H9 (cell line): ENCODE measurements at places on chromosomes 7 and 10. TPM values are rescaled to one million over a fixed set of nuclear protein-coding genes. Genes with fewer than 3 reads are reported as not detected.

DNA sequence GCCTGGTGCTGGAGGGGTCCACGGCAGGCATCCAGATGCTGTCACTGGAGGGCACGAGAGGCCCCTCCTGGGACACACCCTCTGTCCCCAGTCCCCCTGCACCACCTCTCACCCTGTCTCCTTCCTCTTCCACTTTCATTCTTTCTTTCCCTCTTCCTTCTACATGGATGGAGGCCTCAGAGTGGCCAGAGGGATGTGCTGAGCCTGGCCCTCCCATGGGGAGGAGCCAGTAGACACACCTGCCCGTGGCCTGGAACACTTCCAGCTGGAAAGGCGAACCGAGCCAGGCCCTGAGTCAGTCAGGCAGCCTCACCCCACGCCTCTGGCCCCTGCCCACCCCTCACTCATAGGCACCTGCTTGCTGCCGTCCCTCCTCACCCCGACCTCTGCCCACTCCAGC lies 55.9 kb upstream of the MXI1 start:
- no peak for DNase-seq
- no peak overlapping the region for H3K4me3 ChIP-seq
- no peaks in the 10 kb centered on the region; the same call in 1 of the 2 replicates for H3K4me1 ChIP-seq
- no peaks in the 10 kb centered on the region; the same call in 1 of the 2 replicates for H3K27me3 ChIP-seq

- H3K36me3 ChIP-seq = peaks cover 54% of the 10 kb centered on the region
- H3K4me3 ChIP-seq = no peak overlapping the region
- H3K27ac ChIP-seq = no peak overlapping the region
Observed at GRCh38 chr7:158633055-158633956, 45.7 kb upstream of the PTPRN2 start.

DNA sequence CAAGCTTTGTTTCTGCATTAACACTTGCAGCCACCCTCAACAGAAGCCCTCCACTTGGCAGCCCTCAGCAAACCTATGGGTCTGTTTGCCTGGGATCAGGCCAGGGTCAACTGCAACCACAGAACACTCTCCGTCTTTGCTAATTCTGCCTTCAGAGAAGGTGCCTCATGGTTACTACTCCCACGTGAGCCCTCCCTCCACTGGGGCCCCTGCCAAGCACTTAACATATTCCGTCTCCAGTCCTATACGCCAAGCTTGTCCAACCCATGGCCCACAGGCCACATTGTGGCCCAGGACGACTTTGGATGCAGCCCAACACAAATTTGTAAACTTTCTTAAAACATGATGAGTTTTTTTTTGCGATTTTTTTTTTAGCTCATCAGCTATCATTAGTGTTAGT lies 54.7 kb downstream of the HSPA12A start:
- H3K27me3 ChIP-seq = no peaks in the 10 kb centered on the region
- peaks cover 4% of the 10 kb centered on the region; the same call in 1 of the 2 replicates for H3K4me1 ChIP-seq
- H3K27ac ChIP-seq = no peak overlapping the region
- no peak overlapping the region for H3K4me3 ChIP-seq
- no peaks in the 10 kb centered on the region for H3K36me3 ChIP-seq

GRCh38 chr10:75399461-75400162 lies 2.0 kb downstream of the ZNF503 start:
- H3K4me1 ChIP-seq = no peaks in the 10 kb centered on the region; the same call in none of the 2 replicates
- no peaks in the 10 kb centered on the region for H3K36me3 ChIP-seq
- no peak overlapping the region for H3K27ac ChIP-seq
- peaks cover 71% of the 10 kb centered on the region for H3K27me3 ChIP-seq
- no peak overlapping the region; the same call in none of the 2 replicates for H3K4me3 ChIP-seq

DNA sequence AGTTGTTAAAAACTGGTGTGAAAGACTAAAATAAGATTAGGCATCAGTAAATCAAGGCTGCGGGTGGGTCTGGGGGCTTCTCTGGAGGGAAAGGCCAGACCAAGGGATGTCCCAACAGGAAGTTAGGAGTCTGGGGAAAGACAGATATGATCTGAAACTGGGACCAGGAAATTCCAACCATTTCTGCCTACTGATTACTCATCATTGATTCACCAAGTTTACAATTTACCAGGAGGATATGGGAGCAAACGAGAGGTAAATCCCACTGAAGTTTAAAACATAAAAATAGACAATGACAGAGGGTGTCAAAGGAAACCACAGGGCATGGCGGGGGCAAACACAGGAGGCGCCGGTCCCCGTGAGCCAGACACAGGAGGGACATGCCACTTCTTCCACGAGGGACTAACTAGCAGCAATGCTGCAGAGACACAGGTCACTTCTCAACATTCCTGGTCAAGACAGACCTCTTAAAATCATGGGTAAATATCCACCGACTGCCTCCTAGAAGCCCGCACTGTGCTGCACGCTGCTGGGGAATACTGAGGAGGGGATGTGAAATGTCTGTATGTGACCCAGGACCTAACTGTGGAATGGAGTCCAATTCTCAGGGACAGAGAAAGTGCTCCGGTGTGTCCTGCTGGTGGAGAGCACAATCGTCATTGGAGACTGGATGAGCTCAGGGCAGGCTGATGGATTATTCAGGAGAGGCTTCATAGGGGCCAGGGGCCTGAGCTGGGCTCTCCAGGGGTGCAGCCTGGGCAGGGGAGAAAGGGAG lies 153.4 kb upstream of the KLF14 start:
- H3K27me3 ChIP-seq = no peaks in the 10 kb centered on the region
- DNase-seq = no peak
- no peaks in the 10 kb centered on the region for H3K4me1 ChIP-seq
- H3K27ac ChIP-seq = no peak overlapping the region
- H3K4me3 ChIP-seq = no peak overlapping the region
- no peaks in the 10 kb centered on the region; the same call in 1 of the 2 replicates for H3K36me3 ChIP-seq

Gene CPA2
- 0.29 TPM in 1 of 2 replicates, not detected in the other for total RNA-seq

GRCh38 chr10:109219935-109220605 lies 703.2 kb downstream of the XPNPEP1 start:
- DNase-seq = no peak
- H3K27me3 ChIP-seq = no peaks in the 10 kb centered on the region; the same call in 1 of the 2 replicates
- H3K27ac ChIP-seq = no peak overlapping the region
- peaks cover 6% of the 10 kb centered on the region for H3K36me3 ChIP-seq
- H3K4me1 ChIP-seq = no peaks in the 10 kb centered on the region

DNA sequence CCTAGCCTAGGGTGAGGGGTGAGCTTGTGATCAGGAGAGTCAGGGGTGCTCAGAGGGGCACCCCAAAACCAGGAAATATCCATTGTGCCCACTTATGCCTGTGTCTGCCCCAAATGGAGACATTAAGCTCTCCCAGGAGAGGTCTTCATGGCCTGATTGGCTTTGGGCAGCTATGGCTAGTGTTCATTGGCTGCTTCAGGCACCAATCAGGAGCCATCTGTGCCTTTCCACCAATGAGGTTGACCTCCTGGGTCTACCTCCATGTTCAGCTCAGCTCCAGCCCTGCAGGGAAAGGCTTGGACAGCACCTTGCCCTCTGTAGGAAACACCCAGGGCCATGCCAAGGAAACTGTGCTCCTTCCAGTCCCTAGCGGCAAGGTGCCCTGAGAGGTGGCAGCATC lies 23.9 kb upstream of the HSPB1 start:
- no peak overlapping the region for H3K27ac ChIP-seq
- DNase-seq = peak; percentile 63
- no peak overlapping the region for H3K4me3 ChIP-seq
- no peaks in the 10 kb centered on the region; the same call in 1 of the 2 replicates for H3K4me1 ChIP-seq
- peaks cover 1% of the 10 kb centered on the region; the same call in 1 of the 3 replicates for H3K36me3 ChIP-seq

GRCh38 chr10:19719284-19719683 lies 96.9 kb upstream of the PLXDC2 start:
- H3K36me3 ChIP-seq = peaks cover 3% of the 10 kb centered on the region
- no peak overlapping the region for H3K27ac ChIP-seq
- no peaks in the 10 kb centered on the region for H3K27me3 ChIP-seq
- no peaks in the 10 kb centered on the region for H3K4me1 ChIP-seq

Gene ANKRD61
- total RNA-seq = 0.24 TPM in 1 of 2 replicates, not detected in the other

Gene MOGAT3
- 0.11 and 0.15 TPM in 2 replicates for total RNA-seq

GRCh38 chr10:107915215-107915610 lies 750.7 kb upstream of the SORCS1 start:
- H3K36me3 ChIP-seq = peaks cover 22% of the 10 kb centered on the region
- H3K4me1 ChIP-seq = peaks cover 3% of the 10 kb centered on the region; the same call in 1 of the 2 replicates
- no peak overlapping the region for H3K27ac ChIP-seq
- peak overlapping the region; percentile 89 for H3K4me3 ChIP-seq
- DNase-seq = no peak
- no peaks in the 10 kb centered on the region for H3K27me3 ChIP-seq

Gene SPACDR
- total RNA-seq = 0.39 TPM in 1 of 2 replicates, not detected in the other

DNA sequence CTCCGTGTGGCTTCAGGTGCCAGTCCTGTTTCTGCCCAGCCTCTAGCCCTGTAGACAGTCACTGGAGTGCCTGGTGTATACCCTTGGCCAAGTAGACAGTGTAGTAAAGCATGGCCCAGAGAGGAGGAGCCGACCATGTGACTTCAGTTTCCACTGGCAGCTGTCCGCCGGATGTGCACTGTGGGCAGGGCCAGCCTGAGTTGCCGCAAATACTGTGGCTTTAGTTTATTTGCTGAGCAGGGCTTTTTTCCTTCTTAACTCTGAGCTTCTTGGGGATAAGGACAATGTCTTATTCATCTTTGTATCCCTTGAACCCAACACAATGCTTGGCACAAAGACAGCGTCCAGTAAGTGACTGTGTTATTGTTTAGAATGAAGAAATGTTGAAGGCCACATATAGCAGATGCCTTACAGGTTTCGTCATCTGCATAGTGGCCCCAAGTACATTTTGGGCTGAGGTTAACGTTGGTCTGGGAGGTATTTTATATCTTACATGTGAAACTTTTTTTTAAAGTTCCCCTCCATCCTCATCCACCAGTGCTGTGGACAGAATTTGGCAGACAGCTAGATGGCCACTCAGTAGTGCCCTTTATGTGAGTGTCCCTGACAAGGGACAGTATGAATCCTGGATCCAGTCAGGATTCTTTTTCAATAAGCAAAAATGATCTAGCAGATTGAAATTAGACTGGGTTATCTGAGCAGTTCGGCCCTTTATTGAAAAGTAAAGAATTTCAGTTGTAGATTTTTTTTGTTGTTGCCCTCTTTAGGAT lies 40.6 kb downstream of the CYP17A1 start:
- peaks cover 16% of the 10 kb centered on the region; the same call in 1 of the 2 replicates for H3K4me1 ChIP-seq
- peaks cover 7% of the 10 kb centered on the region for H3K36me3 ChIP-seq
- H3K4me3 ChIP-seq = no peak overlapping the region
- H3K27ac ChIP-seq = no peak overlapping the region

Gene WEE2
- total RNA-seq = not detected in 2 replicates

GRCh38 chr7:87231258-87231657 lies 11.7 kb upstream of the TMEM243 start:
- H3K4me1 ChIP-seq = no peaks in the 10 kb centered on the region
- no peaks in the 10 kb centered on the region for H3K27me3 ChIP-seq
- H3K36me3 ChIP-seq = no peaks in the 10 kb centered on the region
- no peak overlapping the region for H3K27ac ChIP-seq

GRCh38 chr7:26343320-26343832 lies 51.7 kb downstream of the SNX10 start:
- H3K27ac ChIP-seq = no peak overlapping the region
- no peaks in the 10 kb centered on the region for H3K27me3 ChIP-seq
- H3K36me3 ChIP-seq = peaks cover 5% of the 10 kb centered on the region; the same call in 1 of the 2 replicates

- H3K4me3 ChIP-seq = no peak overlapping the region
- DNase-seq = no peak
- H3K27ac ChIP-seq = no peak overlapping the region
- H3K36me3 ChIP-seq = no peaks in the 10 kb centered on the region
- H3K4me1 ChIP-seq = no peaks in the 10 kb centered on the region
Observed at GRCh38 chr7:106357675-106358074, 72.9 kb upstream of the NAMPT start.

DNA sequence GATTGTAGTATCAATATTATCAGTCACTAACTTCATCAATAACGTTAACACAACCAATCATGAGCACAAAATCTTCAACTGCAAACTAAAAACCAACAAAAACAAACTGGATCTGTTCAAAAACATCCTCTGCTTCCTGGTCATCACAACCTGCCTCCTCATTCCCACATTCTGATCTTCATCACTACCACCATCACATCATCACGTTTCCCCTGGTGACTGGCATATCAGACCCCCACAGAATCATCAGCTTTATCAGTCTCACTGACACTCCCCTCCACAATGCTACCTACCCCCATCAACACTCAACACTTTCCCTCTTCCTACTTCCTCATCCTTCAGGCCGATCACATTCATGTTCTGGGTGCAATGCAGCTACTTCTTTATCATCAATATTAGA lies 11.4 kb downstream of the XPNPEP1 start:
- no peak overlapping the region for H3K27ac ChIP-seq
- DNase-seq = no peak
- peaks cover 25% of the 10 kb centered on the region for H3K36me3 ChIP-seq

DNA sequence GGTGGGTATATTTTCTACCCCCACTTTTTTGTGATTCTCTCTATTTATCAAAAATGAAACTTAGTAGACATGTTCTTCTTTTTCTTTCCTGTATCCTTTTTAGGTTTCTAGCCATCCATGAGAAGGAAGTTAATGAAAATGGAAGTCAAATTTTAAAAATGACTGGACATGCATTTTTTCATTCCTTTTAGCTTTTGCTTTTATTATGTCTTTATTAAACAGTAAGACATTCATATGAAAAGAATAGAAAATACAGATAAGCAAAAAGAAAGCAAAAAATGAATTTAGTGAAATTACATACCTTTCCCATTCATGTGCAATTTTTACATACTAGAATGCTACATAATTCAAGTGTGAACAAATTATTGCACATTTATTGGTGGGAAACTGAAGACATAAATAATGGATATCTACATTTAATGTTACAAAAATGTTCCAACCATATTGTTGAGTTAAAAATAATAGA lies 88.7 kb downstream of the CPED1 start:
- no peaks in the 10 kb centered on the region for H3K27me3 ChIP-seq
- H3K4me3 ChIP-seq = no peak overlapping the region
- H3K4me1 ChIP-seq = no peaks in the 10 kb centered on the region
